ENCODE measurements at places on chromosomes 7 and 10.

GRCh38 chr10:14048930-14049613, 281.7 kb downstream of the FRMD4A start:
- DNase-seq = no peak

DNA sequence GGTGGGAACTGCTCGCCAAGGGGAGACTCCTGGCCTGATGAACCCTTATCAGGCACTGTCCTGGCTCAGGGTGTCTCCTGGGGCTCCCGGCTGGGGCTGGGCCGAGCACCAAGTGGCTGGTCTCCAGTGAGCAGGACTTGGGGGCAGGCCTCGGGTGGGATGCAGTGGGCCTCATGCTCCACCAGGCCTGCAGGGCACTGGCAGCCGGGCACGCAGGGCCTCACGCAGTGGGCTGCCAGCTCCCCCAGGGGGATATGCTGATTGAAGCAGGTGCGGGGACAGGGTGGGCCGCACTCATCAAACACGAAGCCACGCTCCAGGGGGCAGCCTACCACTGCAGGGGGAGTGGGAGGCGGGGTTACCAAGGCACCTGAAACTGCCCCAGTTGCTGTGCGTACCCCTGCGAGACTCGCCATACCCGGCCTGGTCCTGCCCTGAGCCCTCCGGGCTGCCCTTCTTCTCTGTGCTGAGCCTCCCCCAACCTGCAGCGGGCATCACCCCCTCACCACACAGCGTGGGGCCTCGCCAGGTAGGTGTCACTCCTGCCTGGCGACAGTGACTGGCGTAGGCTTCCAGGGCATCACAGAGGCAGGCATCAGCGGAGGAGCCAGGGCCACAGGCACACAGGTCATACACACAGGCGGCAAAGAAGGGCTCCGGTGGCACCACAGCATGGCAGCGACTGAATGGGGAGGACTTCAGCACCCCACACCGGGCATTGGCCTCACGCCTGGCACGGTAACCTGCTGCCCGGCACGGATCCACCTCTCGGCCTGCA, 14.5 kb downstream of the ATP6V1F start:
- no peak for DNase-seq

- no peak for DNase-seq
Observed at GRCh38 chr7:91128683-91129348, 135.4 kb upstream of the FZD1 start.

GRCh38 chr10:54194806-54195205, 606.2 kb downstream of the PCDH15 start:
- no peak for DNase-seq

DNA sequence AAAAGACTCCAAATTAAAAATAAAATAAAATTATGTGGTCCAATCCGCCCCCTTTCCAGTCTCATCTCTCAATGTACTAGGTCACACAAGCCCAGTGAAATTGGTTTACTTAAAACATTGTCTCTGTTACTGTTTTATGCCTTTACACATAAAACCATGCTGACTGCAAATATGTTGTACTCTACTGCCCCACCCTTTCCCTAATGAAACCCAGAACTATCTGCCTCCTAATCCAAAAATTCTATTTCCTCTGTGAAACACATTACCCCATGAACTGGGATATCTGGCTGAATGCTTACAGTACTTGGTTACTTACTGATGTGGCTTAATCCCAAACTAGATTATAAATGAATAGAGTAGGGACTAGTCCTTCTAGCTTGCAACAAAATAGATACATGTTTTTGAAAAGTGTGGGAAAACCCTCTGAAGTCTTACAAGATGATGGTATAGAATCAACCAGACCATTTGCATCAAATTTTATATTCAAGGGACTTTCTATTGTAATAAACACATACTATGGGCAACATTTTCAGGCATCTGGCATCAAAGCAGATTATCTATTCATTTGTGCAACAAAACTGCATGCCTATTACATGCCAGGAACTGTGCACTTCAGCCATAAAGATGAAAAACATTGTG, 10.0 kb upstream of the KMT2E start:
- DNase-seq = no peak

DNA sequence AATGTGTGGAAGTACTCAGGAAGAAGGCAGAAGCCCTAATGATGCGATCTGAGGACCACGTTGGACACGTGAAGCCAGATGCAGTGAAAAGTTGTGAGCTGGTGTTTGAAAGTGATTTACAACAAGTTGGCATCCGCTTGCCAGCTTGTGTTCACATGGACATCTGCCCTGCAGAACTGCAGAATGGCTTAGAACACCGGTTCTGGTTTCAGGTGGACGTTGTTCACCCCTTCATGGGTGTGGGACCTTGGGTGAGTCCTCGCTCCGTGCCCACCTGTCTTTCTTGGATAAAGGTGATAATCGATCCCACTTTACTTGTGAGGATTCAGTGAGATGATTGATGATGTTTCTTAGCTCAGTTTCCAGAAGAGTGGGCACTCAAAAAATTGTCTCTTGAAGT, 53.8 kb downstream of the CAMK1D start:
- no peak for DNase-seq

DNA sequence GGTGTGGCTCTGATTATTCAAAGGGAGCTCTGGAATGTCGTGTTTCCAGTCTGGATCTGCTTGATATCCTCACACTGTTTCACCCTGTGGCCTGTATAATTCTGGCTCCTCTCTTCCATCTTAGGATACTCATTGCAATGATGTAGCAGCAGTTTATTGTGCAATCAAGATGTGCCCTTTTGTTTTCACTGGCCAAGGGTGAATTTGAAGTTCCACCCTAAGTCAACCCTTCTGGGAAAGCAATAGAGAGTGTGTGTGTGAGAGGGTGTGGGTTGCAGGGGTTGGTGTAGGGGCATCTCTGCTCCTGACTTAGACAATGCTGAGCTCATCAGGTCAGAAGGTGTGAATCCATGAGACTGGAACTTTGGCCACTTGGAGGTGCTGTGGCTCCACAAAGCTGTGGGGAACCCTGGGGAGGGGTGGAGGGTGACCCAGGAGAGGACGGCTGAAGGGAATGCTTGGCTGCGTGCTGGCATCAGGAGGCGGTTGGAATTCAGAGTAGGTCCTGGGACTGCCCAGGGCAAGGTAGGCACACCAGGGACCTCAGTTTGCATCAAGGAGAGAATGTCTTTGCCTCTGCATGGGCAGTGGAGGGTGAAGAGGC, 118.0 kb upstream of the PRSS58 start:
- DNase-seq = no peak

DNA sequence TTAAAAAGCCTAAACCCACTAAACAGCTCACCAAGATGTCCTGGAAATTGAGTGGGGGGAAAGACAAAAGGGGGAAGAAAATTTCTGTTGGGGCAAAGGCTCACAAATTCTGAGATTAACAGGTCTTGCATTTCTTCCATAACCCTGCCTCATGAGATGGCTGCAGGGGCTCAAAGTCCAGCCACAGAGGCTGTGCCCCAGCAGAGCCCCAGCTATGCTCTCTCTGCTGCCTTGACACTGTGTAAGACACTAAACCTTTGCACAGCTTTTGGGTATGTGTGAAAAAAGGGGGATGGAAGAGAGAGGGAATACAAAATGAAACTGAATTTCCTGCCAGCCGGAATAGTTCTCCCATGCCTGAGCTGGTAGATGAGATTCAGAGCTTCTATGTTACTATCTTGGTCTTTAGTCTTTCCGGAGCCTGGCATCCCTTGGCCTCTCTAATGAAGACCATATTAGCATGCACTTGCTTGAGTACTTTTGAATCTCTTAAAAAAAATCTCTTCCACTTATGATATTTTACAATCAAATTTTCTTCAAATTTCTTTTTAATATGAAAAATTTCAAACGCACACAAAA, 240.0 kb upstream of the IMMP2L start:
- DNase-seq = no peak

GRCh38 chr7:152759949-152760853, 649 bp downstream of the ACTR3B start:
- no peak for DNase-seq

- no peak for DNase-seq
Observed at GRCh38 chr7:73520673-73521635, 1.1 kb downstream of the BAZ1B start.

GRCh38 chr7:26705567-26705966, 158.8 kb downstream of the SKAP2 start:
- no peak for DNase-seq

DNA sequence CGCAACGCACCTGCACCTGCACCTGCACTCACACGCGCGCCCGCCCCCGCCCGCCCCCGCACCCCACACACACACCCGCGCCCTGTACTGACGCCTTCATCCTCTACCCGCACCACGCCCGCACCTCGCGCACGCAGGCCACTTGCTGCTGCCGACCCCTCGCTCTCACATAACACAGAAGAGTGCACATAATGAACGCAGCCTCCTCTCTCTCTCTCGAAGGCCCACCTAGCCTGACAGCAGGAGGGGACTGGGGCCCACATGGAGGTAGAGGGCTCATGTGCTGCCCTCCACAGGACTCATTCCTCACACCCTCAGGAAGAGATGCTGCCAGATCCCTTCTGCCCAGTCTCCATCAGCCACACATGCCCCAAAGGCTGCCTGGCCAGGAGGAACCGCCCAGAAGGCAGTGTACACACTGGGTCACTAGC, 432 bp upstream of the CAMK2B start:
- no peak for DNase-seq

- DNase-seq = no peak
Observed at GRCh38 chr7:47896809-47897423, 51.4 kb downstream of the PKD1L1 start.

GRCh38 chr7:130903358-130903974, 169.5 kb upstream of the KLF14 start:
- no peak for DNase-seq

GRCh38 chr7:111138193-111138569, 47.3 kb downstream of the LRRN3 start:
- no peak for DNase-seq

GRCh38 chr10:78974617-78975317, 94.0 kb upstream of the ZMIZ1 start:
- DNase-seq = peak; percentile 55

GRCh38 chr7:155509725-155510551, 36.4 kb downstream of the CNPY1 start:
- DNase-seq = no peak

DNA sequence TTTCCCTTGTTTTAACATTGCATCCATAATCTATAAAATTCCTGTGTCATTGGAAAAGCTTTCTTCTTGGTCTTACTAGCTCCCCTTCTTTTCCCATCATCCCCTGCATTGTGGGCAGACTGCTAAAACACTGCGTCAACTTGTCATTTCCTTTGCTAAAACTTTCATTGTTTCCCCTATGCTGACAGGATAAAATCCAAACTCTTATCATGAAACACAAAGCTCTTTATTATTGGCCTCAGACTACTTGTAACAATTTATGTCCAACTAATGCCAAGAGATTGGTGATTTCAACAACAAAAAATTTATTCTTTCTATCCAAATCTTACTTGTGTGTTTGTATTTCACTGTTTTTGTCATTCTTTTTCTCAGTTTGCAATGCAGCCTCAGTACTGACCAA, 339.1 kb downstream of the HGF start:
- no peak for DNase-seq

DNA sequence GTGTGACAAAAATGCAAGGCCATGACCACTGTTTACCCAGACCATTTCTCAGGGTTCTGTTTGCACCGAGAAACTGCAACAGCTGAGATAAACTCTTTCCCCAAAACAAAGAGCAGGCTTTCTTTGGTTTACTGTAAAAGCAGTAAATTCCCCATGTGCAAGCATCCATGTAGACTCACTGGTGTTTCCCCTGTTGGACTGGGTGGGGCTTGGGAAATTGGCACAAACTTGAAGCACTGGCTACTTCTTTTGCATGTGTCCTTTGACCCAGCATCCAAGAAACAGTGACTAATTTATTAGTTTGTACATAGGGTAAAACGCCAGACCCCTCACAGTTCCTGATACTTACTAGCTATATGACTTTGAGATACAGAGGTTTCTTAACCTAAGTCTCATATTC, 12.3 kb downstream of the IQUB start:
- DNase-seq = no peak

DNA sequence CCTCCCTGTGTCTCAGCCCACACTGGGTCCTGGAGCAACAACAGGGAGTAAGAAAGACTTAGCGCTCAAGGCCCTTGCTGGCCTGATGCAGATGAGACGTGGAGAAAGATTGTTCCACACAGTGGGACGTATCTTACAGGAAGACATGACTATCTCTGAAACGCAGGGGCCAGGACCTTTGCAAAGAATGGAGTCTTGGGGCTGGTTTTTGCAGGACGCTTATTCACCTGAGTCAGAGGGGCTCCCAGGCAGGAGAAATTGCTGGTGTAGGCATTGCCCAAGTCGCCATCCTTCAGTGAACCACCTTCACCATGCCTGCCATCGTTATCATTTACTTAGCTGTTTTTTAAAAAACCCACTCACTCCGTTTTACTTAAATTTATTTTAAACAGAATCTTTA, 11.8 kb upstream of the GDF10 start:
- DNase-seq = no peak

- peak; percentile 73 for DNase-seq
Observed at GRCh38 chr7:2523941-2524807, 4.6 kb downstream of the LFNG start.

GRCh38 chr7:128343554-128344430, at the start of gene RBM28:
RBM28 (minus strand) TSS chr7:128343908; CDS start chr7:128343793, 115 bp downstream.
- DNase-seq = peak; percentile 86

DNA sequence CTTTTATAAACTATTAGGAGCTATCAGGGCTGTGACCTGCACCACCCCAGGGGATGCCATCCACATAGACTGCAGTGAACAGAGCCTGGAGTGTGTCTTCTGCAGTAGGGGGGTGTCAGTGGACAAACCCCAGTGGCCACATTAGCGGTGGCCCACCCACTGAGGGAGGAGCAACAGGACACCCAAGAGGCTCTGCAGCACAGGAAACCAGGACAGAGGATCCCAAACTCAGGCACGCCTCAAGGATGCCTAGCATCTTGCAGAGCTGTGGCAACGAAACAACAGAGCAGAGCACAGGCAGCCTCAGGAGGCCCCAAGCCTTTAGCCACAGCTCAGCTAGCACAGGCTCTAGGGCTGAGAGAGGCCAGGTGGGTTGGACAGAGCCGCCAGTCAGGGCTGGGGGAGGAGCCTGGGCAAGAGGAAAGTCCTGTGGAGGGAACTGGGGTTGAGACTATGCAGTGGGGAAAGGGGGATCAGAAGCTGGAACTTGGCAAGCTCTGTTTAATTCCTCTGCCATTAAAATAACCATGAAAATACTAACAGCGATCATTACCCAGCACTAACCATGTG, 53.8 kb downstream of the GRID1 start:
- DNase-seq = no peak

GRCh38 chr7:144908943-144909556, 73.2 kb upstream of the TPK1 start:
- no peak for DNase-seq

DNA sequence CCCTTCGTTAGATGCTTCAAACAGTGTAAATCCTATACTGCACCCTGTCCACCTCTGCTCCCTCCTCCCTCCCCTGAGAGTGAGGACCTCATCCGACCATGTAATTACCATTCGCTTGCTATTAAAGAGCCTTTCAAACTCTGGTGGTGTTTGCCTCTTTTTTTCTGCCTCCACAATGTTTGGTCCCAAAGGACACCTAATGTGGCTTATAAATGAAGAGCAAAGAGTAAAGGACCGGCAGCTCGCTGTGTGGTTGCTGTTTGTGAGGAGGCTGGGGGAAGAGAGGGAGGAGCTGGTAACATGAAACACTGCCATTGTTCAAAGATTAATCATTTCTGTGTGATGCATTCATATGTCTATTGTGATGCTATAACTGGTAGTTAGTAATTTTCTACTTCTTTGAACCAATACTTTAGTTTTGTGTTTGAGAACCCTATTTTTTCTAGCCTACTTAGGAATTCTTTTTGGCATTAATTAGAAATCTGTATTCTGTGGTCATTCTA, 27.9 kb downstream of the MTURN start:
- DNase-seq = peak; percentile 97
